ENCODE measurements at places on chromosomes 2 and 18. TPM values are rescaled to one million over a fixed set of nuclear protein-coding genes. Genes with fewer than 3 reads are reported as not detected.

Gene ABHD1
- total RNA-seq, result 0.50 TPM

Gene PROKR1
- 3.9 TPM for total RNA-seq

GRCh38 chr2:151688719-151689118, 45.6 kb downstream of the NEB start:
- H3K27ac ChIP-seq, result no peak overlapping the region
- H3K27me3 ChIP-seq, result no peaks in the 10 kb centered on the region
- H3K36me3 ChIP-seq, result no peaks in the 10 kb centered on the region
- DNase-seq, result no peak
- no peak overlapping the region for H3K4me3 ChIP-seq

Gene TTN
- total RNA-seq, result 9.7 TPM

DNA sequence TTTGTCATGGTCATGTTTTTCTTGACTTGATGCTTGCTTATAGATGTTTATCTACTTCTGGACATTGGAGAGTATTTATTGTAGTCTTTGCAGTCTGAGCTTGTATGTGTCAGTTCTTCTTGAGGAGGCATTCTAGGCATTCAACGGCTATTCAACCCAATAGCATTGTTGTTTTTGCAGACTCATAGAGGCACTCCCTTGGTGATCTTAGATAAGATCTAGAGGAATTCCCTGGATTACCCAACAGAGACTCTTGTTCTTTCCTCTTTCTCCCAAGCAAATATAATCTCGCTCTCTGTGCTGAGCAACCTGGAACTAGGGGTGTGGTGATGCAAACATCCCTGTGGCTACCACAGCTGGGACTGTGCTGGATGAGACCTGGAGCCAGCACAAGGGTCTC, 40.4 kb downstream of the SYT4 start:
- DNase-seq, result no peak
- no peak overlapping the region for H3K27ac ChIP-seq

- H3K27ac ChIP-seq, result peak within 1 kb of the TSS; percentile 81
- no peak for DNase-seq
- peaks cover 5% of the 10 kb centered on the region for H3K4me1 ChIP-seq
- no peaks in the 10 kb centered on the region for H3K36me3 ChIP-seq
- H3K4me3 ChIP-seq, result peak within 1 kb of the TSS; percentile 77
Observed at GRCh38 chr2:121649149-121649595, at the start of gene CLASP1. Gene CLASP1 (minus strand): TSS chr2:121649462. CDS start chr2:121605895, 43,567 bp downstream.

Gene TMEM182
- total RNA-seq, result 3.1 TPM

Gene AKAIN1
- not detected for total RNA-seq

GRCh38 chr2:97769711-97770110, 56.3 kb downstream of the ZAP70 start:
- H3K4me1 ChIP-seq, result no peaks in the 10 kb centered on the region
- no peaks in the 10 kb centered on the region for H3K27me3 ChIP-seq
- H3K27ac ChIP-seq, result no peak overlapping the region

GRCh38 chr18:69484699-69485396, 84.2 kb downstream of the DOK6 start:
- H3K36me3 ChIP-seq, result no peaks in the 10 kb centered on the region
- DNase-seq, result no peak
- H3K4me1 ChIP-seq, result no peaks in the 10 kb centered on the region
- H3K4me3 ChIP-seq, result no peak overlapping the region
- no peaks in the 10 kb centered on the region for H3K27me3 ChIP-seq

Gene CTNNA2
- total RNA-seq, result 9.0 TPM

DNA sequence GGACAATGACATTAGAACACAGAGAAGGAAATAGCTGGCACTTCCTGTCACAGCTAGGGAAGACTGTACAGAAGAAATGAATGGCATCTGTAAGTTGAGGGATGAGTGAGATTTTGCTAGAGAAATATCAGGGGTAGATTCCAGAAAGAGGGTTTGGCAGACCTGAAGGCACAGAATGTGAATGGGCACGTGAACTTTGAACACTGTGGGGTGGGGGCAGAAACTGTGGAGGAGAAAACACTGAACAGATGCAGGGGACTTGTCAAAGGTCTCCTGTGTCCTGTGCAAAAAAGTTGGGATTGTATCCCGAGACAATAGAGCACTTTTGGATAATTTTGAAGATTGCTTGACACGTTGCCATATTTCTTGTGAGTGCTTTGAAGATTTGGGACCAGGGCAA, 88.0 kb downstream of the PPP1R1C start:
- H3K4me3 ChIP-seq, result no peak overlapping the region
- DNase-seq, result no peak
- no peaks in the 10 kb centered on the region for H3K4me1 ChIP-seq
- no peaks in the 10 kb centered on the region for H3K27me3 ChIP-seq
- H3K27ac ChIP-seq, result no peak overlapping the region

DNA sequence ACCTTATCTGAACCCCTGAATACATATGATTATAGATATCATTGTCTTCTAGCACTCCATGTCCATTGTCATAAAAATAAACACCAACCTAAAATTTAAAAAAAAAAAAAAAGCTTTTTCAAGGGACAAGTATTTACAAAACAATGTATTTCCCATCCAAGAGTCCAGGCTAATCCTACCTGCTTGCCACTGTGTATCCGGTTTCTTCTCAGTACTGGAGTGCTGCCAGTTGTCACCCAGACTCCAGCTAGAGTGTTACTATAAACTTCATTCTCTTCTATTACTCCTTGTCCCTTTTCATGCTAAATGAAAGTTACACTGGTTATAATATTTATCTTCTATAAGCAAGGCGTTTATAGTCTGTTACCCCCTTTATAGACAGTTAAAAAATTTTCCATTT, 35.8 kb downstream of the MSH6 start:
- H3K36me3 ChIP-seq, result peaks cover 31% of the 10 kb centered on the region
- DNase-seq, result no peak
- no peaks in the 10 kb centered on the region for H3K4me1 ChIP-seq
- no peak overlapping the region for H3K27ac ChIP-seq
- no peak overlapping the region for H3K4me3 ChIP-seq

GRCh38 chr2:236823963-236824362, 254.3 kb downstream of the ACKR3 start:
- no peak for DNase-seq
- H3K4me3 ChIP-seq, result no peak overlapping the region
- H3K36me3 ChIP-seq, result no peaks in the 10 kb centered on the region
- H3K27ac ChIP-seq, result no peak overlapping the region
- no peaks in the 10 kb centered on the region for H3K27me3 ChIP-seq

DNA sequence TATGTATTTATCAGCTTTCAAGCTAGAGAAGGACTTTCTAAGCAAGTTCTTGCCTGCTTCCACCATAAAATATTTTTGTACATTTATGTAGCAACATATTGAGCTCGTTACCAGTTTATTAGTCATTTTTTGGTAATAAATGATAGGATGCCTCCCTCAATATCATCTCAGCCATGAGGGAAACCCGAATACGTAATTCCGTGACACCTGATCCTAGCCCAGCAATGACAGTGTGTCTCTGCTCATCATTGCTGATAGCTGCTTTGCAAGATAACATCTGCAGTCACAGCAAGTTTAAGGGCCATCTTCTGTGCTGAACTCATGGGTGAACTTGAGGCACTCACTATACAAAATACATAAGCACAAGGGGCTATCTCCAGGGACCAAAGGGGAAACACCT, 62.2 kb downstream of the COL6A3 start:
- no peak overlapping the region for H3K4me3 ChIP-seq
- H3K36me3 ChIP-seq, result no peaks in the 10 kb centered on the region
- H3K27ac ChIP-seq, result no peak overlapping the region
- no peaks in the 10 kb centered on the region for H3K27me3 ChIP-seq

- H3K27me3 ChIP-seq, result no peaks in the 10 kb centered on the region
- no peak overlapping the region for H3K27ac ChIP-seq
- no peaks in the 10 kb centered on the region for H3K4me1 ChIP-seq
- H3K4me3 ChIP-seq, result no peak overlapping the region
Observed at GRCh38 chr2:235914756-235915155, 253.4 kb downstream of the GBX2 start.

Gene CFAP65
- 0.13 TPM for total RNA-seq

- H3K27me3 ChIP-seq, result peaks cover 26% of the 10 kb centered on the region
- no peak for DNase-seq
- no peaks in the 10 kb centered on the region for H3K36me3 ChIP-seq
- no peak overlapping the region for H3K27ac ChIP-seq
- peaks cover 7% of the 10 kb centered on the region for H3K4me1 ChIP-seq
- no peak overlapping the region for H3K4me3 ChIP-seq
Observed at GRCh38 chr2:120379916-120380893, 34.3 kb downstream of the INHBB start.

Gene SERPINB8
- 1.2 TPM for total RNA-seq

Gene TRABD2A
- 18.6 TPM for total RNA-seq

Gene MARS2
- 27.2 TPM for total RNA-seq

GRCh38 chr18:13606604-13607254, 119.6 kb downstream of the FAM210A start:
- peaks cover 10% of the 10 kb centered on the region for H3K4me1 ChIP-seq
- no peaks in the 10 kb centered on the region for H3K36me3 ChIP-seq
- H3K4me3 ChIP-seq, result no peak overlapping the region
- H3K27ac ChIP-seq, result no peak overlapping the region

DNA sequence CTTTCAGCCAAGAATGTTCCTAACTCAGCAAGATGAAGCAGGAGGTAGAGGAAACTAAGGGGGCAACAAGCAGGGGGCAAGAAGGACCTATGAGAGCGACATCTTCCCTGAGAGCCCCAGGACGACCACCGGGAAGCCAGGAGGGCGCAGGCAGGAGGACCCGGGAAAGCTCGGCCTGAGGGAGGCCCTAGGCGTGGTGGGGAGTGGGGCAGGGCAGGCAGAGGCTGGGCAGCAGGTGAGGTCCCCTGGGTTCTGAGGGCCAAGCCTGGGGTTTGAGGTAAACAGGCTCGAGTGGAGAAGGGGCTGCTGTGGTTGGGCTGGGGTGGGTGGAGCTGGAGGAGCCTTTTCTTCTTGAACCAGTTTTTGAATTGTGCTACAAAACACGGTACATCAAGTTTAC, 1.3 kb upstream of the ALPI start:
- DNase-seq, result no peak
- H3K27ac ChIP-seq, result no peak overlapping the region
- no peaks in the 10 kb centered on the region for H3K27me3 ChIP-seq
- H3K4me1 ChIP-seq, result no peaks in the 10 kb centered on the region
- H3K36me3 ChIP-seq, result no peaks in the 10 kb centered on the region

Data from H1 (cell line).